ENCODE measurements at places on chromosomes 13 and 19.

- no peak for DNase-seq
These were observed 108.0 kb downstream of the LMO7 start for GRCh38 chr13:75744127-75744526.

GRCh38 chr13:40456979-40457553 is 209.4 kb downstream of the FOXO1 start:
- no peak for DNase-seq

- DNase-seq, result no peak
These were observed 107.0 kb downstream of the FLT1 start for GRCh38 chr13:28387740-28388501.

DNA sequence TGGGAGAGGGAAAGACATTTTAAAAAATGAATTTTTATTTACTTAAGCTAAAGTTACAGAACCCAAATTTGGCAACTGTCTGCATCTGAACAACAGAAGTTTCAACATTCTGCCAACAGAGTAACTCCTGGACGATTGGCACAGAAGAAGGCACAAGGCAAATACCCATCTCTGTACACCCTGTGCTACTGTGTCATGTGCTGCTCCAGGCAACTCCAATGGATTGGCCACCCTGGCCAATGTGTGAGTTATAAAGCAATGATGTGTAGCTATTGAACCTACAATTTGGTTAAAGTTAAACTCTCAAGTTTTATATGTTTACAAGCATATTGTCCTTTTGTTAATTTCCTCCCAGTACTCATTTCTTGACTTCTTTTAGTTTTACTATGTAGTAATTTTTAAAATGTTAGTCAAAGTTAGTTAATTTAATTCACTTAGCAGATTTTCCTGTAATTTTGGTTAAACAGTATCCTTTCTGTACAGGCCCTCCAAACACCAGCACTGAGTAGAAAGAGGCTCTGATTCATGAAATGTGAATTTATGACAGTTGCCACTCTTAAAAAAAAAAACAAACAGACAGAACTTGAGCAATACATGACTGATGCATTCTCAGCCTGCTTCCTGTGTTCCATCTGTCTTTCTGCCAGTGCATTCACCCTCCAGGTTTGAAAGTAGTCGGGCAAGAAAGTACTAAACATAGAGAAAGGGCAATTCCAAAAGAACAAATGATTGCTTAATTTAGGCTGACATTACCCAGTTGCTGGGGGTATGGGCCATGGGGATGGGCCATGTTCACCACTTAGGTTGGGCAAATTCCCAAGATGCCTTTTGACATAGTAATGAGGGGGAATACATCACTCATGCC is 5.9 kb downstream of the STARD13 start:
- DNase-seq, result no peak

- DNase-seq, result no peak
These were observed 50.8 kb downstream of the TSSK6 start for GRCh38 chr19:19464339-19465098.

- no peak for DNase-seq
These were observed 103.9 kb downstream of the GADD45B start for GRCh38 chr19:2579678-2580280.

- no peak for DNase-seq
These were observed 227 bp downstream of the OVOL3 start for GRCh38 chr19:36111200-36111539.

GRCh38 chr19:13621413-13621812 is 115.1 kb upstream of the CACNA1A start:
- no peak for DNase-seq

GRCh38 chr13:95502216-95502615 is 50.3 kb upstream of the CLDN10 start:
- no peak for DNase-seq

- peak; percentile 95 for DNase-seq
These were observed at the start of gene ALDH16A1 for GRCh38 chr19:49453013-49453756. Gene ALDH16A1, plus strand, starts transcription at chr19:49453225. Its CDS starts 107 bp downstream, at chr19:49453332.

- DNase-seq, result no peak
These were observed 12.3 kb upstream of the CCDC124 start for GRCh38 chr19:17920527-17920926.
